ENCODE measurements at places on chromosomes 16 and 17.

DNA sequence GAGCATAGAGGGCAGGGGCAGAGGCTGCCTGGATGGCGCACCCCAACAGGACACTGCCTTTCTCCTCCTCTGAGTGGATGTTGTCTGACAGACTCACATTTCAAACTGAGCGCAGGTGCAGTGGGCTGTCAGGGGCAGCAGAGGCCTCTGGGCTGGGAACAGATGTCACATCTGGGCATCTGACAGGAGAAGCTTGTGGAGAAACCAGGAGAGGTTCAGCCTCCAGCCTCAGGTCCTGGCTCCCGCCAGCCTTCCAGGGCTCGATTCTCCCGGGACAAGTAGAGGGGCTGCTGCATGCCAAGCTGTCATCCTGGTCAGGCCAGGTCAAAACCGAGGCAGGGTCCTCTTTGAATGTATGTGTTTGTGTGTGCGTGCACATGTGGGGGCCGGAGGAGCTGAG is 67.7 kb upstream of the SDK2 start:
- no peak for DNase-seq

DNA sequence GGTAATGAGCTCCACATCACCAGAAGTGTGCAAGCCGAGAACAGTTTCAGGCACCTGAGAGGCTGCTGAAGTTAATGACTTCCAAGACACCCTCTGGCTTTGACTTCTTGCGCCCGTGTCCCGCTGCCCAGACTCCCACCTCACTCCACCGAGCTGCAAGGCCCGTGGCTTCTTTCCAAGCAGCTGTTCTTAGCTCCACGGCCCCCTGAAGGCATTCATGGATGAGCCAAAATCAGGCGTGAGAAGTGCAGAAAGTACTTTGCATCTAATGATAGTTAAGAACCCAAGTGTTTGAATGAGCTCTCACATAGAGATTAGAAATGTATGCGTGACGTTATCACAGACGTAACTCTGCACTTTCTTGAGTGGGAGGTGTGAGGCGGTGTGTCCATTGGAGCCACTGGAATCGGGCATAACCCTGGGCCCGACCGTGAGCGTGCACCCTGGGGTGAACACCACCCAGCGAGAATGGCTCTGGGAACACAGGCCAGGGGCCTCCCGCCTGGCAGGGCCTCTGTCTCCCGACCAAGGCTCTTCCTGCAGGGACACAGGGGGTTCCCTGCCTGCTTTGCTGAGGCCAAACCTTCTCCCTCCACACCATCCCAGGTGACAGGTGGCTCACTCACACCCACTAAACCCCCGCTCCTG is 11.0 kb downstream of the NPTX1 start:
- no peak for DNase-seq

GRCh38 chr16:6947291-6947690 is 385.4 kb upstream of the RBFOX1 start:
- no peak for DNase-seq

DNA sequence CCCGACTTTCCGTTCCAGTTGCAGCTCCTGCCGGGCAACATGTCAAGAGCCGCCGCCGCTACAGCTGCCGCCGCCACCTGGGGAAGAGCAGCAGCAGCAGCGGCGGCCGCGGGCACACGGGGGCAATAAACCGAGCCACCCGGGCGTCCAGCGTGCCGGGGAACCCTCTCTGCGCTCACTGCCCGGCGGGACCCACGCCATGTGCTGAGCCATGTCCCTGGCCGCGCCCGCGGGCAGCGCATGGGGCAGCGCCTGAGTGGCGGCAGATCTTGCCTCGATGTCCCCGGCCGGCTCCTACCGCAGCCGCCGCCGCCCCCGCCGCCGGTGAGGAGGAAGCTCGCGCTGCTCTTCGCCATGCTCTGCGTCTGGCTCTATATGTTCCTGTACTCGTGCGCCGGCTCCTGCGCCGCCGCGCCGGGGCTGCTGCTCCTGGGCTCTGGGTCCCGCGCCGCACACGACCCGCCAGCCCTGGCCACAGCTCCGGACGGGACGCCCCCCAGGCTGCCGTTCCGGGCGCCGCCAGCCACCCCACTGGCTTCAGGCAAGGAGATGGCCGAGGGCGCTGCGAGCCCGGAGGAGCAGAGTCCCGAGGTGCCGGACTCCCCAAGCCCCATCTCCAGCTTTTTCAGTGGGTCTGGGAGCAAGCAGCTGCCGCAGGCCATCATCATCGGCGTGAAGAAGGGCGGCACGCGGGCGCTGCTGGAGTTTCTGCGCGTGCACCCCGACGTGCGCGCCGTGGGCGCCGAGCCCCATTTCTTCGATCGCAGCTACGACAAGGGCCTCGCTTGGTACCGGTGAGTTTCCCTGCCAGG is 604 bp downstream of the HS3ST3B1 start:
- peak; percentile 54 for DNase-seq

- DNase-seq: no peak
Measured at GRCh38 chr16:35532576-35532975, 2073.2 kb downstream of the TP53TG3F start.

- peak; percentile 31 for DNase-seq
Measured at GRCh38 chr17:17783825-17784656, 52.7 kb downstream of the SREBF1 start.

DNA sequence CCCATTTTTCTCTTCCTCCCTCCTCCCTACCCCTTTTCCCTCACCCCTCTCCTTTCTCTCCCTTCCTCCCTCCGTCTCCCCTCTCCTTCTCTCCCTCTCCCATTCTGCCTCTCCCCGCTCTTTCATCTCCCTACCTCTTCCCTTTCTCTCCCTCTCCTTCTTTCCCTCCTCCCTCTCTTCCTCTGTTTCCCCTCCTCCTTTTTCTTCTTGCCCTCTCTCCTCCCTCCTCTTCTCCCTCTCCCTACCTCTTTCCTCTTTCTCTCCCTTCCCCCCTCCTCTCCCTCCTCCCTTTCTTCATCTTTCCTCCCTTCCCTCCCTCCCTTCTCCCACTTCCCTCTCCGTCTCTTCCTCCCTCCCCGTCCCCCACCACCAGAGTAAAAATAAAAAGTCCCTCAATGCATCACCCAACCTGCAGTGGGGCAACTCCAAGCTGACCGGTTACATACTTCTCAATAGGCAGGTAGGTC is 10.4 kb downstream of the CHD9NB start:
- DNase-seq: no peak

- no peak for DNase-seq
Measured at GRCh38 chr16:47008174-47008573, 34.7 kb upstream of the DNAJA2 start.

GRCh38 chr17:17362540-17362930 is 59.4 kb downstream of the NT5M start:
- no peak for DNase-seq

DNA sequence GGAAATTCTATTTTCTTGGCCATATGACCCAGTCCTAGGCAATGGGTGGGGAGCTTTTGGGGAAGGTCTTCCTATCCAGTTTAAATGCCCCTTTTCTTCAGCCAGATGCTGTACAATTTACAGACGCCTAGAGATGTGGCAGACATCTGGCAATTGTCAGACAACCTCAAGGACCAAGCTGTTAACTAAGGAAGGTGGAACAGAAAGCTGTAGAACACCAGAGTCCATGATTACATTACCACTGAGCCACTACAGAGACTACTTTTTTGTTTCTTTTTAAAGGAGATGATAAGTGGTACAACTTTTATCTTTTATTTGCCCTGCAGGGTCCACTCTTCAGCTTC is 21.1 kb upstream of the CORO6 start:
- no peak for DNase-seq

DNA sequence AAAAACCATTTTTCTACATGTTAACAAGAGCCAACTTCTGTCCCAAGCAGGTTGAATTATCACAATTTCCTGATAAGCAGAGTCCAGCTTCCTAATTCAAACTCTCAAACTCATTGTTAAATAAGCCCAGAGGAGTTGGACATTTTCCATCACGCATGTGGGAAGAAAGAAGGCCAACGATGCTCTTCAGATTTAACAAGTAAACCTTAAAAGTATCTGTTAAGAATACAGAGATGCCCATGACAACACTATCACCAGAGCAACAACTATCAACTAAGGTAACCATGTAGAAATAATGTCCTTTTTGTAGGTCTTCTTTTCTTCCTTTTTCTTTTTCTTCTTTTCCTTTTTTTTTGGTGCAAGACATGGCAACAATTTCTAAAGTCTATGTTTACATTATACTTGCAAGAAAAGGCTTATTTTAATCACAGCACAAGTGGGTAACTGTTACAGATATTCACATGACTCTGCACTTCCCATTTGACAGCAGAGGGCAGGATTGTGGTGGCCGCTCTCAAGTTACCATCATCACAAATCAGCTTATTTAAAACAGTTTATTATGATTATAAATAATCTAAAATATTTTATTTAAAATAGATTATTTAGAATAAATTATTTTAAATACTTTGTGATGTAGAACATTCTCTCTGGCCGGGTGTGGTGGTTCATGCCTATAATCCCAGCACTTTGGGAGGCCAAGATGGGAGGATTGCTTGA is 35.7 kb upstream of the DHRS7B start:
- DNase-seq: no peak

DNA sequence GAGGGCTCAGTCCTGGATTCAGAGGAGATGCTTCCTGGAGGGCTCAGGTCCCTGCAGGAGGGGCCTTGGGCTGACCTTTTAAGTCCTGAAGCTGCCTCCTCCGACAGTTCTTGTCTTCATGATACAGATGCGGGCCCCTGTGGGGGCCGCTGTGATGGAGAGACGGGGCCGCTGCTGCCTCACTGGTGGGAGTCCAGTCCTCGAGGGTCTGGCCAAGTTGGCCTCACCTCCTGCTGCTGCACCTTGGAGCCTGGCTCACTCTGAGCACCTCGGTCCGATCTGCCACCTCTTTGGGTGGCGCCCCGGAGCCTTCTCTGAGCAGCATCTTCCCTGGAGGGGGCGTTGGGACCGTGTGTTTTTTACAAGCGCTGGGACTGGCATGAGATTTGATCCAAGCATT is 79.1 kb downstream of the KLHDC4 start:
- no peak for DNase-seq

DNA sequence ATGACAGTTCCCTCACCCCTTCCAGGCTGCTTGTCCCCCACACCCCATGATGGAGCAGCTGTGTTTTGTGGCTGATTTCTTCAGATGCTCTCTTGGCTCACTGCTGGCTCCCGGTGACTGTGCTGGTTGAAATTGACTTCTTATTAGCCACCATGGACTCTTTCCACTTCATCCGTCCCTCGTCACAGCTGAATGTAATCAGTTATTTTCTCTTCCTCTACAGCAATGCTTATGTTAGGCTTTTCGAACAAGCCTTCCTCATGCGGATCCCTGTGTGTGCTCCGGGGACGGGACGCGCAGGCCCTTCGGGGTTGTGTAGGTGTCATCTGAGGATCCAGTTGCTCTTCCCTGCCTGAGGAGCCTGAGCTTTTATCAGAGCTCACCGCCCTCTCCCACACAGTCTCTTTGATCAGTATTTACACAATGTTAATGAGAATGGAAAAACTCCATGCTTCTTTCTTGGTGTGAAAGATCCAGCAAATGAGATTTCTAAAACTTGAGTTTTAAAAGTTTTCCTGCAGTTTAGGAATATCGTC is 87.5 kb downstream of the RPTOR start:
- no peak for DNase-seq

DNA sequence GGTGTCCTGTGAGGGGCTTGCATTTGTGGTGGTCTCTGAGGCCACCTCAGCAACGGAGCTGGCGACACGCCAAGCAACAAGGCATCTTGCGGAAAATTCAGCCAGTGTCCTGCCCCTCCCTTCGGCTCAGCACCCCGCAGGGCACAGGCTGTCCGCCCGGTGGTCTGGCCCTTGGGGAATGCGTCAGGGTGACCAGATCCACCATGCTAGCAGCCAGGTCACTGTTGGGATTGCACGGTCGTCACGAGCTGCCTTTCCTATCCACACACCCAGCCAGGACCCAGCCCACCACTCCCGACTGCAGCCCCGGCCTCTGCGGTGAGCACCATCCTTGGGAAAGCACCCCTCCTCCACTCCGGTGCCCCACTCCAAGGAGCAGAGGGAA is 221.2 kb downstream of the NTN1 start:
- no peak for DNase-seq

- no peak for DNase-seq
Measured at GRCh38 chr17:51057534-51057933, 63.1 kb downstream of the SPAG9 start.

DNA sequence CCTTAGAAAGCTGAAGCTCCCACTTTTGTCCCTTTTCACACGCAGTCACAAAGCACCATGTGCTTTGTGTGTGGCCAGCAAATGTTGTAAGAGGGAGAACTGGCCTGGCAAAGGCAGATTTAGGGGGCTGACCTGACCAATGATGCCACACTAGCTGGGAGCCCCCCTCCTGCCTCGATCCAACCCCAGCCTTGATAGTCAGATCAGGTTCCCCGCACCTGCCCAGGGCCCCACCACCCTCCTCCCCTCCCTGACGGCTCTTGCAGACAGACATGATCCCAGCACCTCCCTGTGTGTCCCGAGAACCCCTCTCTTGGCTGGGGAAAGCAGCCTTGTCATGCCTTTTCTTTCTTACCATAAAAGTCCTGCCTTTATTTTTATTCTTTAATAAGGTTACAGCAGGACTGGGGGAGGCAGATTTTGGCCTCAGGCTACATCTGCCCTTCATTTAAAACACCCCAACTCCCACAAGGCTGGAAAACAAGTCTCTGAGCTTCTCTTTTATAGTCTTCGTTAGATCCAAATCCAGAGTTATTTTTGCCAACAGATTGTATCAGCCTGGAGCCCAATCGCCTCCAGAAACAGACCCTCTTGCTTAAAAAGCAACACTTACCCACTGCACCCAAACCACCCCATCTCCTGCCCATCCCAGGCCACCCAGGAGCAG is 201.8 kb upstream of the CDH5 start:
- DNase-seq: no peak

DNA sequence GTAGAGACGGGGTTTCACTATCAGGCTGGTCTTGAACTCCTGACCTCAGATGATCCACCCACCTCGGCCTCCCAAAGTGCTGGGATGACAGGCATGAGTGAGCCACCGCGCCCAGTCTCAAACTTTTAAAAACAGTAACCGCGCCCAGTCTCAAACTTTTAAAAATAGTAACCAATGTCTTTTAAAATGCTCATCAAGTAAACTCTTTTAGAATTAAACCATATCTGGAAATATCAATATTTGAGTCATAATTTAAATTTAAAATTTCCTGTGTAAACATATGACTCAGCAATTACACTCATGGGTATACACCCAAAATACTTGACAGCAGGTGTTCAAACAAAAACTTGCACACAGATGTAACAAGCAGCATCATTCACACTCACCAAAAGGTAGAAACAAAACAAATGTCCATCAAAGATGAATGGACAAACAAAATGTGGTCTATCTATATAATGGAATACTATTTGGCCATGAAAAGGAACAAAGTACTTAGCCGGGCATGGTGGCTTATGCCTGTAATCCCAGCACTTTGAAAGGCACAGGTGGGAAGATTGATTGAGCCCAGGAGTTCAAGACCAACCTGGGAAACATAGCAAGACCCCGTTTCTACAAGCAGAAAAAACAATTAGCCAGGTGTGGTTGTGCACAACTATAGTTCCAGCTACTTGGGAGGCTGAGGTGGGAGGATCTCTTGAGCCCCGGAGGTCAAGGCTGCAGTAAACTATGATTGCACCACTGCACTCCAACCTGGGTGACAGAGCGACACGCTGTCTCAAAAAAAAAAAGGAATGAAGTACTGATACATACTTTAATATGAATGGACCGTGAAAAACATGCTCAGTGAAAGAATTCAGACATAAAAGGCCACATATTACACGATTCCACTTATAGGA is 20.2 kb downstream of the ENPP7 start:
- DNase-seq: no peak
